ENCODE measurements at places on chromosomes 5 and 9. TPM values are rescaled to one million over a fixed set of nuclear protein-coding genes. Genes with fewer than 3 reads are reported as not detected.

- no peak for DNase-seq
Observed at GRCh38 chr5:108141676-108142075, 240.2 kb downstream of the FBXL17 start.

IRX1 gene
- 7.5 TPM for total RNA-seq

GRCh38 chr5:160263326-160263855 is 34.1 kb downstream of the FABP6 start:
- DNase-seq: no peak

DNA sequence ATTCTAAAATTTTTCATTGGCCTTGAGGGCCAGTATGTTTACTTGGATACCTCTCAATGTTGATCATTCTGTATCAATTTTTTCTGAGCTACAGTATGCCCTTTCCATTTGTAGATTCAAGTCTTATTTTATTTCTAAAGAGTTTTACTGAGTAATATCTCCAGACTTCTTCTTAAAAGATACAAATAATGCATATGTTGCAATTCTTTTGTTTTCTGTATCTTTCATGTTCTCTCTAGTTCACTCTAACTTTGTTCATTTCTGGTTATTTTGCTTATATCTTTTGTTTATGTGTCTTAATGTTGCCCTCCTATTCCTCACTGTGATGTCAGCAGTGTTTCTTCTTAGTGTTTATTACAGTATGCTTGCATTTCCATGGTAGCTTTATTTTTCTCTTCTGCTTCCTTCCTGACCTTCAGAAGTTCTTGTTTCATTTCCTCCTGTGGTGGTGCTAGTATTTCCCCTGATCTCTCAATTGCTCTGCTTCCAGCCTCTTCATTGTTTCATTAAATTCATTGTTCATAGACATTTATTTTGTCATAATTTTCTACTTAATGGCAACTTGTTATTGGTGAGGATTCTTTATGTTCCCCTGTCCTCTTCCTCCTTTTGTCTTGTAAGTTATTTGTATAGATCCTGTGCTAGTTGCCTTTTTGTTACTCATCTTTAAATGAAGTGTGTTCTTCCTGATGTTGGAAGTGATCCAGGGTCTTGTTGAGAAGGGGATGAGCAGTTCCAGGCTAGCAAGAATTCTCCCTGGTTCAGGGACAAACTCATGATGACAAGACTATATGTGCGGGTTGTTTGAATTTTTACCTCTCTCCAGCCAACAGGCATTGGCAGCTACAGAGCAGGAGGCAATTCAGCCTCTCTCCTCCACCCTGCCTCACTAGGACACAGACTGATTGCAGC is 160.8 kb downstream of the DEPDC1B start:
- DNase-seq: no peak

DNA sequence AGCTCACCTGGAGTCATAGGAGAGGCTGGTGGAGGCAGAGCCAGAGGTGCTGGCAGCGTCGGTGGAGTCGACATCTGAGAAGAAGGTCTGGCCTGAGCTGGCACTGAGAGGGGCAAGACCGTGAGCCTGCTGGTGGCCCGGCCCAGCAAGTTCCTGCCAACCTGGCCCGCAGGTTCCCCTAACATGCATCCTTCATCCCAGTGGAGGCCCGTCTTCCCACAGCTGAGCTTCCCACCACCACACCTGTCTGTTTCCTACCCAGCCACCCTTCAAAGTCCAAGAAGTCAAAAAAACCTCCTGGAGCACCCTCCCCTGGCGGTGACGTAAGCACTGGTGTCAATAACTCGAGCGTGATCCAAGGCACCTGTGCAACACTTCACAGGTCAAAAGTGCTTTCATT is 16.9 kb downstream of the PHF19 start:
- no peak for DNase-seq

TIMD4 gene
- not detected for total RNA-seq

TOR1B gene
- total RNA-seq: 22.0 TPM

ACTBL2 gene
- 0.04 TPM for total RNA-seq

DNA sequence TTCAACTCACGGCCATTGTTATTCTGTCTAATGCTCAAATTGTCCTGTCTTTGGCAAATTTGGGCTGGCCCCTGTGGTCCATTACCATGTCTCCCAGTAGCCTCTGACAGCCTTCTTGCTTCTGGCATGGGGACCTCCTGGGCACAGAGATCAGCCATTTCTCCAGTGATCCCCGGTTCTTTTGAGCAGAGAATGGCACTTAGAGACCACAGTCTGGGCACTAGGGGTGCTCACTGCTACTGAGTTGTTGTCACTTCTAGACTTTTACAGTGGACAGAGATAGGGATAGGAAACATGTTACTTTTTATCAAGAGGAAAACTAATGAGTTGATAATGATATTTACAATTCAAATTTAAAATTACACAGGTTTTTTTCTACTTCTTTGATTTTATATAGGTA is 47.6 kb upstream of the BARHL1 start:
- no peak for DNase-seq

DNA sequence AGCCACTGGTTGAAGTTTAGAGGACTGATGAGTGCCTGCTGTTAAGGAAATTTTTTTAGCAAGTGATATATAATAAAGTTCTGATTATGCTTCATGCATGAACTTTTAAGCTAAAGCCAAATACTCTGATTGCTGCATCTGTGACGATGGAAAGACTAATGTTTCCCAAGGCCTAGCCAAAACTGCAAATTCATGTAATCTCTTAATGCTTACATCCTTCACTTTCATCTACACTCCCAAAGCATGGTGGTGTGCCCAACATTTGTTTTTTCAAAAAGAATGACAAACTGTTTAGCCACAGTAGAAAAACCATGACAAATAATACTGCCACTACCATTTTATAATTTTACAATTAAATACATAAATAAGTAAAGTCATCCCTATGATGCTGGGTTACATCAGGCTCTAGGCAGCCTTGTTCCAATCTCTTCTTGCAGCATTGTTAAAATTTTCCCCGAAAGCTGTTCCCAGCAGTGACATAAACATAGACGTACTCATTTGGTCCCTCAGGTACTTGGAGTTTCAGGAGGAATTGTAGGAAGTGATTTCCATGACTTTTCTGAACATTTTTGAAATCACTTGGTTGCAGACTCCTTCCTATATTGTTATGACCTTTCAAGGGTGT is 625.3 kb upstream of the DMAC1 start:
- no peak for DNase-seq

- no peak for DNase-seq
Observed at GRCh38 chr5:104171958-104172690, 609.5 kb upstream of the NUDT12 start.

GRCh38 chr9:112571624-112572355 is 85.2 kb downstream of the KIAA1958 start:
- DNase-seq: no peak

Measured in foreskin keratinocyte (primary cell).